PC-3 (cell line): ENCODE measurements at places on chromosomes 12 and 14. TPM values are rescaled to one million over a fixed set of nuclear protein-coding genes. Genes with fewer than 3 reads are reported as not detected.
A peak's percentile ranks its signal among the peaks of the same experiment; 100 is the strongest.

GRCh38 chr14:69281450-69282169 is 21.7 kb downstream of the GALNT16 start:
- no peak for DNase-seq

GRCh38 chr12:71438670-71439361 is 782 bp upstream of the LGR5 start:
- peak; percentile 35 for DNase-seq

DNA sequence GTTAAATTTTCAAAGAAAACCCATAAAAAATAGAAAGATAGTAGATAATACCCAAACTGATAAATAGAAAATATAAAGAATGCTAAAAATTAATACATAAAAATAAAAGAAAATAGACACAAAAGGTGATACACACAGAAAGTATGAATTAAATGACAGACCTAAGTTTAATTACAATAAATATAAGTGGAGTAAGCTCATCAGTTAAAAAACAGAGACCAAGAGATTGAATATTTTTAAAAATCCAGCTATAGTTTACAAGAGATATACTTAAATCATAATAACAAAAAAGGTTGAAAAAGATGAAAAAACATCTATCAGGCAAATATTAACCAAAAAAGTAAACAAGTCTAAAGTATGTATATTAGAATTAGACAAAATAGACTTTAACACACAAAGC is 268.2 kb downstream of the SOX5 start:
- DNase-seq: no peak

DNA sequence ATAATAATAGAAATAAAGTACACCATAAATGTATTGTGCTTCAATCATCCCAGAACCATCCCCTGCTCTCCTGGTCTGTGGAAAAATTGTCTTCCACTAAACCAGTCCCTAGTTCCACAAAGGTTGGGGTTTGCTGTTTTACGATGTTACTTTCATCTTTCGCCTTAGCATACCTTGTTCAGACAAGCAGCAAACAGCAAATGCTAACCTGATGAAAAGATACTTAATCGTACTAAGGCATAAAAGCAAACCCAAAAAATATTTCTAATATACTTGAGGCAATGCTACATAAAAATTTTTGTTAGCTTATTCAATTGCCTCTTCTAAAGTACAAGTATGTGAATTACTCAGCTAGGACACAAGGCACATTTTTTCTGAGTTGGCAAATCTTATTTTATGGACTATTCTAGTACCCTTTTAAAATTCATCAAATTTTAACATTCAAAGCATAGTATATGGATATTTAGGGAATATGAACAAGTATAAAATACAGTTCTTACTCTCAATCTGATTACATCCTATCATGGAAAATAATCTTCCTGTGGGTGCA is 97.1 kb upstream of the PLEKHG7 start:
- no peak for DNase-seq

DNA sequence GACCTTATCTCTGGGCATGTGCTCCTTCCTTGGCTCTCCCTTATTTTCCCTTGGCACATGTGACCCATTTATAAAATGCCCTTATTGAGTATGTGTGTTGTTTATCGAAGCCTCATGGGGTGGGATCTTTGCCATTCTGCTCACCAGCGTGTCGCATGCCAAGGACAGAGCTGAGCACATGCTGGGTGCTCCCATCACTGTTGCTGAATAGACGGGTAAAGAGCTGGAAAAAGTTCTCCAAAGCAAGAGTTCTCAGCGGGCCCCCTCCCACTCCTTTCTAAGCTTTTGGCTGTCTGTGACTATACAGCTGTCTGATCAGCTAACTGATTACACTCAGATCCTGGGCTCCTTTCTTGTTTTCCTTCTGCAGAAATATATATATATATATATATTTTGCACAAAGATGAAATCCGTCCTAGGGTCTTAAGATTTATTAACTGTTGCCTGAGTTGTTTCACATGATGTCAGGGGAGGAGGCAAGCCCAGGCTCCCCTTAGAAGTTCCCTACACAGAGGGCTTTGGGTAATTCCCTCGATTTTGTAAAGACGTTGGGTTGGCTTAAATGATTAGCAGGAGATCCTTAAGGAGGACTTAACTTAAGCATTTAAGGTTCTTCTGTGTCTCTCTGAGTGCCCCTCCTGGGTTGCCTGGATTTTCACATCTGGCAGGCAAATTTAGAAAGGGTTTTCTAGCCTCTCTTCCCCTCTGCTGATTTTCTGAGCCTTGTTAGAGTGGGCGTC is 71.6 kb downstream of the TMEM132C start:
- no peak for DNase-seq

The TPH2 gene
- total RNA-seq: not detected in 2 replicates

GRCh38 chr12:62714181-62714773 is 220.7 kb downstream of the PPM1H start:
- no peak for DNase-seq

DNA sequence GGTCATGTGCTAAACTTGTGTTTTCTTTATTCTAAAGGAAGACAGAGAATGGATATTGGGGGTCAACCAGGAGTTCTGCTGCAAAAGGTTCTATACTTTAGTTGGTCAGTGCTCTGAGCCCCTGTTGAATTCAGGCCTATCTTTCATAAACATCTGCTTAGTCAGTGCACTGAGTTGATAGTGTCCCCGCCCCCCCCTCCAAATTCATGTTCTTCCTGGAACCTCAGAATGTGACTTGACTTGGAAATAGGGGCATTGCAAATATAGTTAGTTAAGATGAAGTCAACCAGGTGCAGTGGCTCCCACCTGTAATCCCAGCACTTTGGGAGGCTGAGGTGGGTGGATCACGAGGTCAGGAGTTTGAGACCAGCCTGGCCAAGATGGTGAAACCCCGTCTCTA is 23.3 kb downstream of the CHST11 start:
- DNase-seq: no peak

GRCh38 chr12:96041181-96041580 is 5.8 kb upstream of the LTA4H start:
- no peak for DNase-seq

DNA sequence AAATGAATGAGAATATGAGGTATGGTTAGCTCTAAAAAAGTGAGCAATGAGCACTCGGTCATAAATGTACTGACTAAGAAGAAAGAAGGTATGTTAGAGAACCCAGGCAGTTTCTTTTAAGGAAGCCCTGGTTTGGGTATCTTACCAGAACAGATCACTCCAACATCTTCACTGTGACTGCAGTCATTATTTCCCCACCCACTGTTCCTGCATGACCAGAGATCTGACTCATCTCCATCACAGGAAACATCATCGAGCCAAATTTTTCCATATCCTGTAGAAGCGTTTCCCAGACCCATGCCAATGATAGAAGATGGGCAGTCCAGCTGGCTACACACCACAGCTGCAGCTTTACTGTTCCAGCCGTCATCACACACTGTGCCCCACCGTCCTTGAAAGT is 48.0 kb downstream of the CD163L1 start:
- DNase-seq: no peak

- no peak for DNase-seq
Measured at GRCh38 chr12:111186347-111186746, 182.5 kb downstream of the PHETA1 start.

GRCh38 chr14:37546621-37547447 is 48.2 kb downstream of the FOXA1 start:
- peak; percentile 89 for DNase-seq
